ENCODE measurements at places on chromosomes 6 and 20.
A peak's percentile ranks its signal among the peaks of the same experiment; 100 is the strongest.

DNA sequence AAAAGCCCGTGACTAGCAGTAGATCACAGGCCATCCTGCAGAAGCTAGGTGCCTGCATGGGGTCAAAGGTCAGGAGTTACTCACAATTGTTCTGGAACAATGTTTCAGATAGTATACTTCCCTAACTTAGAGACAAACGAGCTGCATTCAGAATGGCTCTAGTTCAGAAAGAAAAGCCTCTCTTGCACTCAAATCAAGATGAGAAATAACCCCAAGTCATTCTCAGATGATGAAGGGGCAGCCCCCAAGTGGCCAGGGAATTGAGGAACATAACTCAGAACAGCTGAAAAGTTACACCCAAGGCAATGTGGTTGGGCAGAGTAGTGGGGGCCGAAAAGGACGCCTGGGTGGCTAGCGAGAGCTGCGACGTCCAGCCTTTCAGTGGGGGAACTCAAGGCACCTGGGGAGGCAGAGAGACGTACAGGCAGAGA, 27.8 kb downstream of the FYN start:
- DNase-seq, result no peak

GRCh38 chr6:51842061-51842803, 245.2 kb downstream of the PKHD1 start:
- DNase-seq, result no peak

DNA sequence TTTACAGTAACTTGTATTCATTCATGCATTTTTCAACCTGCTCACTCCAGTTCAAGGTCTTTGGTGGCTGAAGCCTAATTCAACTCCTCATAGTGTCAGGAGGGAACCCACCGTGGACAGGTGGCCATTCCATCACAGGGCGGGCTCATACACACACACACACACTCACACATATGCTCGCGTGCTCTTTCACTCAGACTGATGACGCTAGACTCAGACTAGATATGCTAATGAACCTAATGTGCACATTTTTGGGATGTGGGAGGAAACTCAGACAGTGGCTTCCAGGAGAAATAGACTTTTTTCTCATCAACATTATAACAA, 56.7 kb downstream of the TRIM27 start:
- DNase-seq, result peak; percentile 54

DNA sequence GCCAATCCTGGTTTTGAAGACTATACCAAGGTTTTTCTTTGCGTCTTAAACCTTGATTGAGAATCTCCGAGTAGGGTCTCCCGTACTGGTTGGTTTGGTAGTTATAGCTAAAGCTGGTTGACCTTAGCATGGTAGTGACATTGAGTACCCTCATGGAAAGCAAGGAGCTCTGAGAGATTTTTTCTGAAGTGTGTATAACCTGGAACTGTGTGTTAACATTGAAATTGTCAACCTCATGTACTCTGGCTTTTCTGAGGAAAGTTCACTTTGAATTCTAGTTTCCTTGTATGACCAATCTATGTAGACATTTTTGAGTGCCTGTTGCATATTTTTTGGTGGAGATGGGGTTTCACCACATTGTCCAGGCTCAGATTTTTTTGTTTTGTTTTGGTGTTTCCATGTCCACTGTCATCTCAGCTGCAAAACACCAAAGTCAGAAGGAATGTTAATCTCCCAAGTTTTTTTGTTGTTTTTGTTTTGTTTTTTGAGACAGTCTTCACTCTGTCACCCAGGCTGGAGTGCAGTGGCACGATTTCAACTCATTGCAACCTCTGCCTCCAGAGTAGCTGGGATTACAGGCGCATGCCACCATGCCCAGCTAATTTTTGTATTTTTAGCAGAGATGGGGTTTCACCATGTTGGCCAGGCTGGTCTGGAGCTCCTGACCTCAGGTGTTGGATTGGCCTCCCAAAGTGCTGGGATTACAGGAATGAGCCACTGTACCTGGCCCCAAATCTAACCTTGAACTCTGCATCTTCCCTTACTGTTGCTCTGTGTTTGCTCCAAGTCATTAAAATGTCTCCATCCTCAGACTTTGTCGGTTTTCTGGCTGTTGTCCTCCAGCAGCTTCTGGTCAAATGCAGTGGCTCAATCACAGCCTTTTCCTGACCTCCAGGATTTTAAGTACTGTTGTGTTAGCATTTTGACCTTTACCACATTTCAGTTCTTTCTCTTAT, 4.3 kb downstream of the RPS12 start:
- DNase-seq, result no peak

- DNase-seq, result no peak
Observed at GRCh38 chr6:163170294-163170883, 244.1 kb upstream of the QKI start.

DNA sequence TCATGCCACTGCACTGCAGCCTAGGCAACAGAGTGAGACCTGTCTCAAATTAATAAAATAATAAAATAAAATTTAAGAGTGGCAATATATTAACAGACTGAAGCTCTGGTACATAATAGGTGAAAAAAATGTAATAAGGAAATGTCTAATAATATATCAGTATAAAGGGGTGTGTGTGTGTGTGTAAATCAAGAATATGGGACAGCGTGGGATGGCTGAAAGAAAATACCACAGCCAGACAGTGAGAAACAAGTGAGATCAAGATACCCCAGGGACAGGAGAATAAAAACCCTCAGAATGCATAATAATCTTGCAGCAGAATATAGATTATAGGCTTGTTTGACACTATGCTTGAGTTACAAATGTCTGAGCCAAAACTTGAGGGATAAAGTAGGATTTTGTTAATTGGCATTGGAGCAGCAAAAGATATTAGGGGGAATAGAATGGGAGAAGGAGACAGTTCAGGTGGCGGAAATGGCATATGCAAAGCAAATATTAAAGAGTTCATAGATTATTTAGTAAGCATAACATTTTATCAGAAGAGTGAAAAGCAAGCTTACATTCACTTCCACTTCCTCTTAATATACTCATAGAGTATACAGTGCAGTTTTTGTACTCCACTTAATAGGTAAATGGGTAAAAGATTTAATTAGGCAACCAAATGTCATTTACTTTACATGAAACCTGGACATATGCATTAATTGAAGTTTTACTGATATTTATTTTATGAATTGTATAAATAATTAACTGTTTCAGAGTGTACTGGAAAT, 398.5 kb upstream of the GJE1 start:
- no peak for DNase-seq

DNA sequence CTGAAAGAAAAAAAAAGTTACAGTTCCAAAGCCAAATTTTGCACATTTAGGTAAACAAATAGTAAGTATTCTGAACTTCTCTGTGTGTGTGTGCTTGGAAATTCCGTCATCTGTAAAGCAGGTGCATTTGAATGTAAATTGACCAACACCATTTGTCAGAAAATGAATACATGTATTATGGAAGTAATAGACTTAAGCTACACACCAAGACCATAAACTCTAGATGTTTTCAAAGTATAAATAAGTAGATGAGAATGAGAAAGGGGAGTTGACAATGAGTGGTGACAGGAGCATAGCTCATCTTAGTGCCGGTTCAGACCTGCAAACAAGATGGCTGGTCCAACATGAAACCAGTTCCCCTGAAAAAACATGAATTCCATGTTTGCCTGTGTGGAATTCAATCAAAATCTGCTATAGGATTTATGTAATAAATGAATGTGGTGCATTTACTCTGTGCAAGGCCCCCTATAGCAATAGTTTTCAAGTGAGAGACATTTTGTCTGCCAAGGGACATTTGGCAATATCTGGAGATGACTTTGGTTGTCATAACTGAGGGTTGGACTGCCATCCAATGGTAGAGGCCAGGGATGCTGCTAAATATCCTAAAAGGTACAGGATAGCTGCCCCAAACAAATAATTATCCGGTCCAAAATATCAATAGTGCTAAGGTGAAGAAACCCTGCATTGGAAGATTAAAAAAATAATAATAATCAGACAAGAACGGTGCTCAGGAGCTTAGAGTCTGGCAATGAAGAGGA, 11.0 kb upstream of the FILIP1 start:
- no peak for DNase-seq

- DNase-seq, result no peak
Observed at GRCh38 chr20:49501917-49502316, 19.4 kb upstream of the KCNB1 start.

GRCh38 chr6:8780653-8781052, 345.3 kb upstream of the SLC35B3 start:
- DNase-seq, result no peak

All from left hindlimb (tissue), 1 donor.